ENCODE measurements at places on chromosomes 1 and 21. TPM values are rescaled to one million over a fixed set of nuclear protein-coding genes. Genes with fewer than 3 reads are reported as not detected.

Gene STK40
- 31.1 TPM for total RNA-seq

Gene TOR1AIP2
- total RNA-seq: 80.6 TPM

DNA sequence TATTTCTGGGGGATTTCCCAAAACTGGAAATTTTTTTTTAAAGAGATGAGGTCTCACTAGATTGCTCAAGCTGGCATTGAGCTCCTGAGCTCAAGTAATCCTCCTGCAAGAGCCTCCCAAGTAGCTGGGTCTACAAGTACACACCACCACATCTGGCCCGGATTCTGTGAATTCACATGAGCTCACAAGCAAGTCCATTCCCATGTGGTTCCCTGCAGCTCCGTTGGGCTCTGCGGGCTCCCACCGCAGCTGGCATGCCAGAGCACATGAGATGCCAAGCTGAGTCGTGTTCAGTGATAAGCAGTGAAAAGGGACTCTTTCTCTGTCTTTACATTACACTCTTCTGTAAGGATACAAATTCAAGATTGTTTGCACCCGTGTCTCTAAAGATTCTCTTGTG is 21.9 kb upstream of the TTF2 start:
- DNase-seq: no peak

DNA sequence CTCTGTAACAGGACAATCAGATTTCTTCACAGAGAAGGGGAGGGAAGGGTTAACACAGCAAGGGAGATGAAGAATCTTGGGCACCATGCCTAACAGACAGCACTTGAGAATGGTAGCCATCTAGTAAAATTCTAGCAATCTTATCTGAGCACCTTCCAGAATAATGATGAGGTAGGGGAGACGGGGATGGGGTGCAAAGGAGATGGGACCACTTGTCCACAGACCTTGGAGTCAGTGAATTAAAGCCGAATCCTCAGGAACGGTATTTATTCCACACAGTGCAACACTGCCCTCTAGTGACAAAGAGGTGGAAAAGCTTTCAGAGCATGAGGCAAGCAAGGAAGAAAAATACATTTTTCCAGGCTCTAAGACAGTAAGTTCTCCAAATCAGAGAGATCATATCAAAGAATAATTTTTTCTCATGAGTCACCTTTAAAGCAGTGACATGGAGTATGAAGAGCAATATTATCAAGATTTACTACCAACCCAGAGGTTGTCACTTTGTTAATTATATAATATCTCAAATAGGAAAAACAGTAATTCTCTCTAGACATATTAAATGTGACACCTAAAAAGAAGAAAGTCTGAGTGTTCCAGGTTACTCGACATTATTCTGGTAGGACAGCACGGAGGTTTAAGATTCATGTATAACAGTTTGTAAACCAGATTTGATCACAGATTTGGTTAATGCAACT is 43.3 kb upstream of the LPAR3 start:
- peak; percentile 76 for DNase-seq

DNA sequence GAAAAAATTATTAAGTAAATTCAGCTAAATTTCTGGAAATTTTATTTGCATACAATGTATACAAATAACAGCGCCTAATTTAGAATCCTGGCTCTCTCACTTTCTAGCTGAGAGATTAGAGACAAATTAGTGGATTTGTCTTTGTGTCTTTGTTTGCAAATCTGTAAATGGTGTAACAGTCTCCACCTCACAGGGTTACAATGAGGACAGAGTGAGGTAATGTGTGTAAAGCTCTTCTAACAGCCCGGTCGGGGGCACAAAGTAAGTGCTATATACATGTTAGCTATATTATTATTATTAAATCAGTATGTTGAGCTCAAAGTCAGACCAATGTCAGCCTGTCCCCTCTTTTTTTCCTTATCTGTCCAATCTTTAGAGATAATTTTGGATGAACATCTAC is 5.0 kb upstream of the ADAMTSL4 start:
- DNase-seq: no peak

Gene RIPK4
- total RNA-seq: 39.5 TPM

- DNase-seq: peak; percentile 98
Observed at GRCh38 chr1:214551436-214552173, at the start of gene PTPN14. PTPN14 (minus strand) TSS chr1:214551602; CDS start chr1:214464803, 86,799 bp downstream.

GRCh38 chr1:91015794-91016550 is 5.9 kb downstream of the ZNF644 start:
- DNase-seq: peak; percentile 37

- DNase-seq: no peak
Observed at GRCh38 chr1:205630651-205631009, 1.2 kb downstream of the ELK4 start.

- DNase-seq: peak; percentile 42
Observed at GRCh38 chr1:46622344-46622743, 5.7 kb upstream of the MOB3C start.

Gene RNF2
- 20.2 TPM for total RNA-seq

- DNase-seq: no peak
Observed at GRCh38 chr1:112063781-112064728, 74.6 kb upstream of the KCND3 start.

GRCh38 chr1:8026976-8027747 is 1.1 kb upstream of the ERRFI1 start:
- peak; percentile 81 for DNase-seq

Gene HMGCL
- 20.5 TPM for total RNA-seq

DNA sequence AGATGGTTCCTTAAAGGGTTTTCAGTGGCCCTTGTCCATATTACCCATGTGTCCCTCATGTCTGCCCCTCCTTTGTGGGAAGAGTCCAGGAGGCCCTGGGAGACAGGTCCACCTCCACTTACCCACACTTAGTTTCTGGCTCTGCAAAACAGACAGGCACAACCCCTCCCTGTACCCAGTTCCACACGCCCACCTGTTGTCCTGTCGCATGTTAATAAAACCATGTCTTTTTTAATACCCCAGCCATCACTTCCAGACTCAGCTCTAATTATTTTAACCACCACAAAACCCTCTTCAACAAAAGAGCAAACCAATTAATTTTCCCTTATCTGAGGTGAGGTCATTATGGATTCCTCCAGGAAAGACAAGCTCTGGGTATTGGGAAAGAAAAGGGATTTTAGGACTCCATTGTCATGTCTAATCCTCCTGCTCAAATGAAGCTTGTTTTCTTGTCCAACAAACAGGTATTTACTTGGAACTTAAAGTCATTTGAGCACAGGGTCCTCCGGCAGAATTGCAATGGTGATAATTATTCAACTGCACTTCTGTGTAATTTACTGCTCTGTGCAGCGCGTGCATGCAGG is 68.9 kb downstream of the CCDC185 start:
- no peak for DNase-seq

DNA sequence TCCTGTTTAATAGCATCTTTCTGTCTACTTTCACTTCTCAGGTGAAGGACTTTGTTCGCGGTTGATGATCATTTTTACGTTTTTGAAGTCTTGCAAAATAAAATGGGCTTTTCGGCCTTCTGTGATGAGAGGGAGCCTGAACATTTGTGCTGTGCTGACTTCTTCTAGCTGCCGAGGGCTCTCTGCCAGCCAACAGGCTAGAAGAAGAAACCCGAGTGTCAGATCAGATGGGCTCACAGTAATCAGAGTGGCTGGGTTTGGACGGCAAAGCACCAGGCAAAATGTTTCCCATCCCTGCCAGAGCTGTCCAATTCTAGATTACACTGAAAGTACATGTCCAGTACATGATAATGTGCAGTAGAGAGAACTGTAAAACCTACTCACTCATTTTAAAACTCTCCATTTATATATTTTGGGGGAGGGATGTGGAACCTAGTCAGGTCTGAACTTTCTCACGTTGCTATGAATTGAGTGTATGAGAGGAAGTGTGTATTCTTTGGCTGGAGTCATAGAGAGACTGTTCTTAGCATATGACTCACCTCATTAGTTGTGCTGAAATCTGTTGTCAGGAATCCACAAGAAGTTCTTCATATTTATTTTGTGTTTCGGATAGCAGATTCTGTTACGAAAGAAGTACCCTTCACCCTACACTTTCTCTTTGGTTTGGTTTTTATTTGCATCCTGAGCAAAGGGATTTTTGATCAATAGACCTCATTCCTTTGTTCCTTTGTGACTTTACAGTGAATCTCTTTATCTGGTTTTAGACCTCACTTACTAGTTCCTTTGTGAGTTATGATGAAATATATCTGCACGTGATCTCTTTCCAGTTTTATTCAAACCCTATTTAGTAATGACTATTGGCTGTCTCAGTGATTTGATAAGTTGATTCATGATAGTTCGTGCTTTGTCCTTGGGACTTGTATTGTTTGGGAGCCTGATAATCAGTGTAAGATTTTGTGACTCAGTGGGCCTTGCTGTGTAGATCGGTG is 4.8 kb downstream of the ATP1A1 start:
- peak; percentile 84 for DNase-seq

- no peak for DNase-seq
Observed at GRCh38 chr1:181097242-181097641, 8.7 kb downstream of the IER5 start.

GRCh38 chr1:164840936-164841335 is 282.0 kb downstream of the PBX1 start:
- DNase-seq: no peak

DNA sequence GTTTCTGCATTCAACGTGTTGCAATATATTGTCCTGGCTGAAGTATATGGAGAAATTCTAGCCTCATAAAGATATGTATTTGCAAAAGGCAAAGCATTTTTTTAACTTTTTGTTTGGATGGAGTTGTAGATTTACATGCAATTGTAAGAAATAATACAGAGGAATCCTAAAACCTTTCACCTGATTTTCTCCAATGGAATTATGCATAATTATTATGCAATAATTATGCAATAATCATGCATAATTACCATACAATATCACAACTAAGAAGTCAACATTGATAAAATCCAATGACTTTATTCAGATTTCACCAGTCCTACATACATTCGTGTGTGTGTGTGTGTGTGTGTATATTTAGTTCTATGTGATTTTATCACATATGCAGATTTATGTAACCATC is 7.5 kb upstream of the MAP3K21 start:
- no peak for DNase-seq

Gene TRPM2
- 4.4 TPM for total RNA-seq

Gene PGLYRP3
- not detected for total RNA-seq

GRCh38 chr1:27388337-27389005 is 4.0 kb upstream of the GPR3 start:
- peak; percentile 64 for DNase-seq

DNA sequence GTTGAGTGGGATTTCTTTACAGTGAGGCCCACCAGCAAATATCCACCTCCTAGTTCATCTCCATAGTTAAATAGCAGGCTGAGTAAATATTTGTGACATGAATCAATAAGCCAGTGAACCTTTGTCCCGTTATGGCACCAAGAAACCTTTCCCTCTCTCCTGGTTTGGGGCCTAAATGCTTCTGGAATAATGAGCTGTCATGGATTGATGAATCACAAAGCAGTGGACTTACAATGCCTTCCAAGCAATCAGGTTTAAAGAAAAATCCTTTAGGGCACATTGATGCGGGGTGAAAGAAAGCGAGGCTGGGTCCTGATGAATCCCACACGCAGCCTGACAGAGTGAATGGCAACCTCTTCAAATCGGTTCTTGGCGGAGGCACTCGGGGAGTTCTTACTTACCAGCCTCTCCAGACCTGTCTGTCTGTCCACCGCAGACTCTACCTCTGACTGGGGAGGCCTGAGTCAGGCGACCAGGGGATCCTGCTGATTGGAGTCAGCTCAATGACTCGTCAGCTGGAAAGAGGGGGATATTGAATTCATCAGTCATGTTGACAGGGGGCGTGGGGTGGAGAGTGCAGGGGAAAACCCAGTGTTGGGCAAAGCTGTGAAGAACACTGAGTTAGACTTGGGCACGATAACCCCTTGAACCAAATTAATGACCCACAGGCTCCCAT is 247.3 kb downstream of the PLPP3 start:
- peak; percentile 95 for DNase-seq

DNA sequence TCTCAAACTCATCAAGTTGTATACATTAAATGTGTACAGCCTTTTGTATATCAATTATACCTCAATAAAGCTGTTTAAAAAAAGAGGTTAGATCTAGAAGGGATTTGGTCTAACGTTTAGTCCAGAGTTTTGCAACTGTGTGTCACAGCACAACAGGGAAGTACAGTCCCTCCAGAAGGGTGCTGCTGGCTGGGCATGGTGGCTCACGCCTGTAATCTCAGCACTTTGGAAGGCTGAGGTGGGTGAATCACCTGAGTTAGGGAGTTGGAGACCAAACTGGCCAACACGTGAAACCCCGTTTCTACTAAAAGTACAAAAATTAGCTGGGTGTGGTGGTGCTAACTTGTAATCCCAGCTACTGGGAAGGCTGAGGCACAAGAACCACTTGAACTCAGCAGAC is 78.3 kb upstream of the HAO2 start:
- no peak for DNase-seq

GRCh38 chr21:16588433-16588860 is 858.7 kb downstream of the USP25 start:
- peak; percentile 62 for DNase-seq

Gene OR10J4
- total RNA-seq: not detected

- DNase-seq: no peak
Observed at GRCh38 chr1:237672748-237673147, 218.0 kb downstream of the ZP4 start.

Gene PLEKHM2
- total RNA-seq: 31.0 TPM

- no peak for DNase-seq
Observed at GRCh38 chr1:61452176-61453035, 272.5 kb downstream of the TM2D1 start.

Gene SLC2A5
- total RNA-seq: not detected

Gene TMEM82
- total RNA-seq: not detected

- no peak for DNase-seq
Observed at GRCh38 chr1:1303736-1304135, 4.0 kb downstream of the ACAP3 start.

Gene KRTAP11-1
- not detected for total RNA-seq

- no peak for DNase-seq
Observed at GRCh38 chr1:24316645-24317044, 2.5 kb upstream of the GRHL3 start.

Gene PRELP
- not detected for total RNA-seq

DNA sequence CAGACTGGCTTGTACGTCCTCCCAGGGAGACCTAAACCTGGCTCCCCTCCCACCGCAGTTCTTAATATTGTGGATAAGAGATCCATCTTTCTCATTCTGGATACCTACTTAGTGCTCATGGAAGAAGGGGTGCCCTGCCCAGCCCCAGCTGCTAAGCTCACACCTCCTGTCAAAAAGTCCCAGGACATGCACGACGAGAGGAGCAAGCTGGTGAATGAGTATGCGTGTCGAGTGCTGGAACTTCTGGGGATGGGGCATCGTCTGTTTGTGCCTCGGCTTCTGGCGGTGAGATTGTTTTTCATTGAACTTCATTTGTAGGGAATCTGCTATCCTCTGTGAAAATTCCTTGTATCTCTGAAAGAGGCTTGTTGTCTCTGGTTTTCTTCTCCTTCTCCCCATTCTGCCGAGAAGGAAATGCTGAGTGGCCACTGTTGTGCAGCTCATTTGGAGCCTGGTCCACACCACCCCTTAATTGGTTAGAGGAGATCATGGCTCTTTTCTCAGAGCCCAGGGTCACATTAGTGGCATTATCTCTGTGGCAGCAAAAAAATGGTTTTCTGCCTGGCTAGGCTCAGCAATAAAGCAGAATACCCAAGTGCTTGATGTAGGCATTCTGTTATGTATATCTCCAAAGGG is 199.4 kb upstream of the CACYBP start:
- DNase-seq: peak; percentile 37

Gene C1orf115
- 3.1 TPM for total RNA-seq

GRCh38 chr21:46061063-46061462 is 36.8 kb upstream of the COL6A2 start:
- DNase-seq: no peak

Data from Daoy (cell line).